ENCODE measurements at places on chromosomes 5 and 9. TPM values are rescaled to one million over a fixed set of nuclear protein-coding genes. Genes with fewer than 3 reads are reported as not detected.

DNA sequence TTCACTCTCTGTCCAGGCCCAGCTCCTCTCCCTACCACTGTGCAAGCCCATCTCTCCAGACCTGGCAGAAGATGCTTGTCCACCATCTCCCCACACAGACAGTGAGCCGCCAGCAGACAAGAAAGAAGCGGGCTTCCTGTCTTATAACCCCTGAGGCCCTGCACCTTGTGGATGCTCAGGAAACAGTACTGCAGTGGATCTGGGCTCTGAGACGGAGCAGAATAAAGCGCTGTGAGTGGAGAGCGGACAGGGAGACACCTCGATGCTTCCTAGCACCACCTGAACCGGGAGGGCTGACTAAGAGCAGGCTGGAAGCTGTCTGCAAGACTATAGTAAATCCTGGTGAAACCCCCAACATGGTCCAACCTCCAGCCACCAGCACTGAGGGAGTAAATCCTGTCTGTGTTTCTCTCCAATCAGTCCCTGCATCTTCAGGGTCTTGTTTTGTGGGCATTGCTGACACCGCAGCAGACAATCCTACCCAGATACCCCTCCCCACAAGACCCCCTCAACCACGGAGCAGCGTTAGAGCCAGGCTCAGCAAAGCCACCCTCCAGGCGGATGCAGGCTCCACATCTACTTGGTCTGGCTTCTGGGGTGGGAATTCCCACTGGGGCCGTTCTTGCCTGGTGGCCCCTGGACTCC is 18.7 kb downstream of the ORM2 start:
- peaks cover 53% of the 10 kb centered on the region for H3K4me1 ChIP-seq
- H3K4me3 ChIP-seq = no peak overlapping the region
- H3K36me3 ChIP-seq = peaks cover 26% of the 10 kb centered on the region
- peak overlapping the region; percentile 36 for H3K27ac ChIP-seq
- DNase-seq = no peak

- H3K27ac ChIP-seq = no peak overlapping the region
- no peaks in the 10 kb centered on the region for H3K36me3 ChIP-seq
- no peak for DNase-seq
- H3K4me1 ChIP-seq = no peaks in the 10 kb centered on the region
- no peak overlapping the region for H3K4me3 ChIP-seq
- no peaks in the 10 kb centered on the region for H3K27me3 ChIP-seq
Observed at GRCh38 chr5:90379652-90380051, 29.9 kb downstream of the CETN3 start.

DNA sequence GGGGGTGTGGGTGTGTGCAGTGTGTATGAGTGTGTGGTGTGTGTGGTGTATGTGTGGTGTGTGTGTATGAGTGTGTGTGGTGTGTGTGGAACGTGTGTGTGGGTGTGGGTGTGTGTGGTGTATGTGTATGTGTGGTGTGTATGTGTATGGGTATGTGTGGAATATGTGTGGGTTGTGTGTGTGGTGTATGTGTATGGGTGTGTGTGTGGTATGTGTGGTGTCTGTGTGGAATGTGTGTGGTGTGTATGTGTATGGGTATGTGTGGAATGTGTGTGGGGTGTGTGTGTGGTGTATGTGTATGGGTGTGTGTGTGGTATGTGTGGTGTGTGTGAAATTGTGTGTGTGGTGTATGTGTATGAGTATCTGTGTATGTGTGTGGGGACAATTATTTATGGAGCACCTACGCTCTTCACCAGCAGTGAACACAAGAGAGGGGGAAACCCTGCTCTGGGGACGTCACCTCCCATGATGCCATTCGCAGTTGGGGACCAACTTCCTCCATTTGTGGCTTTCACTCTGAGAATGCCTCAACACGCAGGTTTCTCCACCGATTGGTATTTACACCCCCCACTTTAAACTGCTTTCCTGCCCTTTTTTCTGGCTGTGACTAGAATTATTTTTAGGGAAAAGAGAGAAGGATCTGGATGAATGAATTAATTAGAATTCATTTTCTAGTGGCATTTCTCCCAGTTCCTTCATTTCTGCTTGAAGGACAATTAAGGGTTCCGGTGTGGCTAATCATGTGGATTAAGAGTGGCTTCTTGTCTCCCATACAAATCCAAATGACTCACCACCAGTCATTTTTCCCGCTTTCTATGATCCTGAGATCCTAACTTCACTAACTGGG is 238.1 kb downstream of the ROR2 start:
- H3K36me3 ChIP-seq = no peaks in the 10 kb centered on the region
- H3K4me3 ChIP-seq = no peak overlapping the region
- peak overlapping the region; percentile 60 for H3K27ac ChIP-seq
- H3K27me3 ChIP-seq = peaks cover 21% of the 10 kb centered on the region

DNA sequence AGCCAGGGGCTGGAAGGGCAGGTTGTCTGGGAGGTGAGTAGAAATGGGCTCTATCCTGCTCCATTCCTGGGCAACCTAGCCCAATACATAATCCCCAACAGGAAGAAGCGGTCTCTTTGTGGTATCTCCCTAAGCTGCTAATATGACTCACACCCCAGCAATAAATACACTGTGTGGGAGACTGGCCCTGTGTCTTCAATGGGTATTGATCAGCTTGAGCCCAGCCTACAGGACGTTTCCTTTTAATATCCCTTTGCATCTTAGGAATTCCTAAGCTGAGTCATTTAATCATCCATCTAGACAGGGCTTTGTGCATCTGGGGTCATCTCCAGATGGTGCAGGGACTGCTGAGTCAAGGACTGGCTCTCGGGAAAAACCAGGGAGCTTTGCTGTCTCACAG is 207.0 kb upstream of the PANK3 start:
- H3K27ac ChIP-seq = no peak overlapping the region
- no peak overlapping the region for H3K4me3 ChIP-seq
- DNase-seq = no peak
- no peaks in the 10 kb centered on the region for H3K27me3 ChIP-seq
- H3K4me1 ChIP-seq = no peaks in the 10 kb centered on the region
- no peaks in the 10 kb centered on the region for H3K36me3 ChIP-seq

DNA sequence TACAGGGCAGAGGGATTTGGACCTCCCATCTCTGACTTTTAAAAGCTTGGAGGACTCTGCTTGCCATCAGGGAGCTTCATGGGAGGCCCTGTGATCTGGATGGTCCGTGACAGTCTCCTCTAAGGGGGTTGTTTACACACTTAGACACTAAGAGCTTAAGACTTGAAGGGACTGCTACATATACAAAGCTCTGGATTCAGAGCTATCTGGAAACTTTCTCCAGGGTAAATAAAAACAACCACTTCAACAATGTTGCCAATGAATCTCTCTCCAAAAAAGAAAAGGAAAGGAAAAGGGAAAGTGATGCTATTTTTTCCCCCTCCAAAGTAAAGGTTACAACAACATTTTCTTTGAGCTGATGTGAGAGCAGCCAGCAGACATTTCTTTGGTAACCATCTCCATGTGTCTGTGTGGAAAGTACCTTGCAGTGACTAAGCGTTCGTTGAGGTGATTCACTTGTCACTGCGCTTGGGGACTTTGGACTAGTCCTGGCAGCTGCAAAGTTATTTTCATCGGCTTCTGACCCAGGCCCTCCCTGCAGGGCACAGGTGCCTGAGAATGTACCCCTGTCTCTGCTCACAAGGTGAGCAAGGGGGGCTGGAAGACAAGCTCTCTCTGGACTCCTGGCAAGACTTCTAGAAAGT is 262.1 kb upstream of the KLF4 start:
- DNase-seq = no peak
- H3K4me1 ChIP-seq = no peaks in the 10 kb centered on the region
- H3K27ac ChIP-seq = no peak overlapping the region
- no peaks in the 10 kb centered on the region for H3K36me3 ChIP-seq

DNA sequence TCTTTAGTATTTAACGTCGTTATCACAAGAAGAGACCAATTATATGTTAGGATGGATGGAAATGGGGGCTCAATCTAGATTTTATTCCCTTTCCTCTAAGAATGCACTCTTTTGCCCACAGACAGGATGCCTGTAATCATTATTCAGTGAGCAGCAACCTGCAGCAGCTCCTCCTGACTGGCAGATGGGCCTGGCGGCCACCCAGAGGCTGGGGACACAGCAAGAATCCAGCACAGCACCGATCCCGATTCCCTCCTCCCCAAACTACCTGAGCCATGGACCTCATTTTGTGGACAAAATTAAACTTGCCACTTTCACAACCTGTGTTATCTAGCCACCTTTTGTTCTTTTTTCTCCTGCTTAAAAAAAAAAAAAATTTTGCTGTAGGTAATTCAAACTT is 101.0 kb downstream of the USP20 start:
- peaks cover under 1% of the 10 kb centered on the region for H3K36me3 ChIP-seq
- H3K27ac ChIP-seq = no peak overlapping the region

DNA sequence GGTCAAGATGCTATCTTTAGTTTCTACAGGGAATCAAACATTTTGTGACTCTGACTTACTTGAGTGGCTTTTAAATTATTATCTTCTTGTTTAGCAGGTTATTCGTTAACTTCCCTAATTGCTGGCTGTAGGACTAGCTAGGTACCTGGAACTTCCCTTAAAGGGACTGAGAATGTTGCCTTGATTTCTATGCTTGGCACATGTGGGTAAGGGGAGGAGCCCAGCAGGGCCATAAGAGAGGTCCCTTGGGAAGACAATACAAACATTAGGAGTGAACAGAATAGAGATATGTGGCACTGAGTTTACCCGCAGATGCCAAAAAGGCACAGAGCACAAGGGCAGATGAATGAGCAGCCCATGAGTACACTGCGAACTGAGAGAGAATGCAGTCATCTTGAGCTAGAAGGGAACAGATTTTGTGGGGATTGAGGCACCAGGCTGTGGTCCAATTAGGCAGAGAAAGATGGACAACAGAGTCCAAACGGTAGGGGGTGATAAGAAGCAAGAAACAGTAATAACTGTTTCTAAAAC is 9.8 kb downstream of the CKMT2 start:
- H3K4me3 ChIP-seq = no peak overlapping the region
- no peaks in the 10 kb centered on the region for H3K36me3 ChIP-seq
- H3K27ac ChIP-seq = no peak overlapping the region

DNA sequence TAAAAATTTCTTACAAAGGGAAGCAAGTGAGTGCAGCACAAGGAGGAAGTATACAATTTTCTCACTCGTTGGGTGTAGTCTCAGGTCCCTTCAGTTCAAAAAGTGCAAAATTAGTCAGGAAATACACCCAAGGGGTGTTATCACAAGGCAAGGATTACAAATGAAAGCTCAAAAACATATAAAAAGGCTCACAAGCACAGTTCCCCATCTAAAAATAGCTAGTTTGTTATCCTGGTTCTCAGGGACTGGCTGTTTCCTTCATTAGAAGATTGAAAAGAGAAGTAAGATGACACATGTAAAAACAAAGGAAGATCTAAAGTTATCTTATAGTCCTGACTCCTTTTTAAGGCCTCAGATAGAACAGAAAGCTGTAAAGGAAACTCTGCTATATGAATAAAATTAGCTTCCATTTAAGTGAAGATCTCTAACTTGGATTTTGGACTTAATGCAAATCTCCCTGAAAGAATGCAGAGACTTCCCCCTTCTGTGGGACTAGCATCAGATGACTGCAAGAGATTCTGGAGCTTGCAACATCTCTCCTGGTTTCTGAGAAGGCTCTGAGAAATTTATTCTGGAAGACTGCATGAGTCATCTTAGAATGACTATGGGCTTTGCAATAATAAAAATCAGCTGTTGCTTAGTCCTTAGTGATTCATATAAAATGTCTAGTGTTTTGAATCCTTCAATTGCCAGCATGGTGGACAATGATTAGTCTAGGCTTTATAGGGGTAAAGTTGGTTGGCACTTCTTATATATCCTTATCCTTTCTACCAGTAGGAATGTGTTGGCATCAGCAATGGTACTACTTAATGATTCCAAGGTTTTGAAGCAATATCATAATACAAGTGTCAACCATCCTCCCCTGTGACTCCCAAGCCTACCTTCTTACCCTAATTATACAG is 25.4 kb downstream of the DAB2 start:
- H3K4me1 ChIP-seq = peaks cover 3% of the 10 kb centered on the region
- H3K36me3 ChIP-seq = no peaks in the 10 kb centered on the region
- peak overlapping the region; percentile 47 for H3K27ac ChIP-seq
- no peak for DNase-seq
- no peak overlapping the region for H3K4me3 ChIP-seq
- H3K27me3 ChIP-seq = no peaks in the 10 kb centered on the region

- H3K27me3 ChIP-seq = no peaks in the 10 kb centered on the region
- DNase-seq = no peak
- no peaks in the 10 kb centered on the region for H3K4me1 ChIP-seq
- H3K36me3 ChIP-seq = no peaks in the 10 kb centered on the region
- no peak overlapping the region for H3K27ac ChIP-seq
- H3K4me3 ChIP-seq = no peak overlapping the region
Observed at GRCh38 chr9:107025260-107026035, 162.5 kb downstream of the ZNF462 start.

- no peak overlapping the region for H3K4me3 ChIP-seq
- H3K4me1 ChIP-seq = no peaks in the 10 kb centered on the region
- no peak overlapping the region for H3K27ac ChIP-seq
- H3K27me3 ChIP-seq = no peaks in the 10 kb centered on the region
- no peak for DNase-seq
Observed at GRCh38 chr5:17004441-17005106, 68.5 kb upstream of the MYO10 start.

The ENTPD2 gene
- total RNA-seq = not detected

The PIP5K1B gene
- 0.95 TPM for total RNA-seq

The FAM193B gene
- total RNA-seq = 233 TPM

The DRD1 gene
- total RNA-seq = not detected

All from T-cell (primary cell).